Stimulated activated CD8-positive, alpha-beta memory T cell treated with anti-CD3 and anti-CD28 coated beads, Interleukin-2, amount 100 ng/mL, for 1 hour (primary cell): ENCODE measurements at places on chromosomes 2 and 18.

- no peak for DNase-seq
These were observed 1307.8 kb upstream of the TMEFF2 start for GRCh38 chr2:193502363-193503035.

DNA sequence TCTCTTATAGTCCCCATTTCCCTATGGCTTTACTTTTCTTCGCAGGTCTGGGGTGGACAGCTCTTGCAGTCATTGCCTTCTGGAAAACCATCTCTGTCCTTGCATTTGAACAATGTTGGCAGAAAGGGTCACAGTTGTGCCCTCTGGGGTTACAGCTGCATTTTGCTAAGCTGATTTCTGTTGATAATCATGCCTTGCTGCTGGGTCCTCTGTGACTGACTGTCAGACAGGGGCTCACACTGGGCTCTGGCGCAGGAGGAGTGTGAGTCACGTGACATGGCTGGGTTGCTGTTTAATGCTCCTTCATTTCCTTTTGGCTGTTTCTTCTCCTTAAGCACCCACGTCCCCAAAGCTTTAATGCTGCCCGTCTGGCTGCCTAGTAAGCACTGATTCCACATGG, 196.6 kb upstream of the LHCGR start:
- no peak for DNase-seq

DNA sequence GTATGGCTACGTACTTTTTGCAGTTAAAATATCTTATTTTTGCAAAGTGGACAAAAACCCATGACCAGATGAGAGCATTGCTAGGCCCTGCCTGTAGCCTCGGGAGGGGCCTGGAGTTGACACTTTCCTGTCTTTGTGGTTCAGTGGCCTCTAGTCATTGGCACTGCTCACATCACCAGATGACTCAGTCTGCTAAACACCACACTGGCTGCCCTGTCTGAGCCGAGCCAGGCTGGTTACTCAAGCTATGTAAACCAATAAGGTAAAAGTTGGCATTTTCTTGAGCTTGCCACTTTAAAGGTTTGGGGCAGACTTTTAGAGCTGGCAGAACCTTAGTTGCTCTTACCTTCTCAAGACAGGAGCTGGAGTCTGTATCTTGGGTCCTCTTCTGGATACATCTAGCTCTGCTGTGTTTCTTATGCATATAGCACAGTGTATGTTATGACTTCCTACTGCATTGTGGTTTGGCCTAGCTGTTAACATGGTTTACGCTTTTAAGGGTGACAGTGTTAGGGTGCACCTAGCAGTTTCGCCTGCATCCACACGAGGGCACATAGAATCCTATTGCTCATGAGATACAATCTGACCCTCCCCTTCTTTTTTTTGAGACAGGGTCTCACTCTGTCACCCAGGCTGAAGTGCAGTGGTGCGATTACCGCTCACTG, 76.4 kb downstream of the AP1S3 start:
- peak; percentile 23 for DNase-seq

DNA sequence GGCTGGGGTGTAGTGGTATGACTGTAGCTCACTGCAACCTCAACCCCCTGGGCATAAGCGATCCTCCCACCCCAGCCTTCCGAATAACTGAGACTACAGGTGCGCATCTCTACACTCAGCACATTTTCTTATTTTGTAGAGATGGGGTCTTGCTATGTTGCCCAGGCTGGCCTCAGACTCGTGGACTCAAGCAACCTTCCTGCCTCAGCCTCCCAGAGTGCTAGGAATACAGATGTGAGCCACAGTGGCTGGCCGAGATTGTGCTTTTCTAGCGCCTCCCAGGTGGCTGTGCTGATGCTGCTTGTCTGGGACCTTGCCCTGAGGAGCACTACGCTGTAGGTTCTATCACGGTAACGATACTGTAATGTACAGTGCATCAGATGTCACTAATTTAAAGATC, 155.6 kb downstream of the AGAP1 start:
- no peak for DNase-seq

- DNase-seq, result no peak
These were observed 38.9 kb downstream of the DHRS9 start for GRCh38 chr2:169108099-169108884.

DNA sequence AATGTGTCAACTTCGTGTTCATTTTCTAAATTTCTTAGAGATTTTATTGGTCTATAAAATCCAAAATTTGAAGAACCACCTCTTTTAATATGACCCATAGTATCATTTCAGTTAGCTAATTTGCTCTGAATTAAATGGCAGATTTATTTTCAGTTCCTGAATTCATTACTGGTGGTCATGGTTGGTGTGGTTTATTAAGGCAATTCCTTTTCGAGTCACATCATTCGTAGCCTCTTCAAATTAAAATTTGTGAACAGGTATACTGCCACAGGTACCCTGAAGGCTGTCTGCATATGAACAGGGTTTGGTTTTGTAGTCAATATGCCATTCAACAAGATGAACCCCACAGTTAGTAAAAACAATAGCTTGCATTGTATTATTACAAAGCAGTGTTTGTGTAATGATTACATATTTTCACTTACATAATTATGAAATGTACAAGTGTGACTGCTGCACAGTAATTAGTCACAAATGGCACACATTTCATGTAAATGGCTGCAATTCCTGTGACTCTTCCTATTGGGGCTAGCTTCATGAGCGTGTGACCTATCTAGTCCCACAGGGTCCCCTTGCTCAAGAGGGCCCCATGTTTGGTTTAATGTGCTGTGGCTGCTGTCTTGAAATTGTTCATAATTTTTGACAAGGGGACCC, 48.9 kb downstream of the CDC42EP3 start:
- no peak for DNase-seq
